ENCODE measurements at places on chromosomes 11 and 22.

DNA sequence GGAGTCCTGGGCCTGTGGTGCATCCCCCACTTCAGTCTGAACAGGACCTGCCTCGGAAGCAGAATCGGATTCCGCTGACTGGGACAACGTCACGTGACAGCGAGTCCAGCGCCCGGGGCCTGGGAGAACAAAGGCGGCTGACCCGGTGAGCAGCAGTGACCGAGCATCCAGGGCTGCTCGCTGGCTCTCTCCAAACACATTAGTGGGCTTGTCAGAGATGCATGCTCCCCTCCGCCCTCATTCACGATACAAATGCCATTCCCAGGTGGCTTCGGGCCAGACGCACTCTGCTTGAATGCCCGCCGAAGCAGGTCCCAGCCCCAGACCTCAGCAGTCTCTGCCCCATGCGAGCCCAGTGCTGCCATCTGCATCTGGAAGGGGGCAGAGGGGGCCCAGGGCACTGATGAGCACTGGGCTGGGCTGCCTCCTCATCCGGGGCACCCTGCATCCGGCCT, 91.0 kb downstream of the WNT7B start:
- DNase-seq, result no peak

DNA sequence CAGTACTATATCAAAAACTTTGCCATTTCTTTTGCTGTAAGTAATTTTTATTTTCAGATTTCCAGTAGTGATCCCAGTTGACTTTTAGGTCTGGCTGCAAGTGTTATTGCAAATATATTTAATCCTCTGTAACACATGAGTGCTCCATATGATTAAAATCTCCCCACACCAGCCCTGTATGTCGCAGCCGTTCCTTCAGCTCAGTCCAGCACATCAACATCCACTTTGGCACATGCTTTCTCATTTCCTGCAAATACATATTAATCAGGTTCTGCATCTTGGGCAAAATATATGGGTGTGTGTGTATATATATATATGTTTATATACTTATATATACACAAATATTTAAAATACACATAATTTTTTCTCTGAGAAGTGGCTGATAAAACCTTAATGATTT, 919.5 kb downstream of the JRKL start:
- DNase-seq, result no peak

DNA sequence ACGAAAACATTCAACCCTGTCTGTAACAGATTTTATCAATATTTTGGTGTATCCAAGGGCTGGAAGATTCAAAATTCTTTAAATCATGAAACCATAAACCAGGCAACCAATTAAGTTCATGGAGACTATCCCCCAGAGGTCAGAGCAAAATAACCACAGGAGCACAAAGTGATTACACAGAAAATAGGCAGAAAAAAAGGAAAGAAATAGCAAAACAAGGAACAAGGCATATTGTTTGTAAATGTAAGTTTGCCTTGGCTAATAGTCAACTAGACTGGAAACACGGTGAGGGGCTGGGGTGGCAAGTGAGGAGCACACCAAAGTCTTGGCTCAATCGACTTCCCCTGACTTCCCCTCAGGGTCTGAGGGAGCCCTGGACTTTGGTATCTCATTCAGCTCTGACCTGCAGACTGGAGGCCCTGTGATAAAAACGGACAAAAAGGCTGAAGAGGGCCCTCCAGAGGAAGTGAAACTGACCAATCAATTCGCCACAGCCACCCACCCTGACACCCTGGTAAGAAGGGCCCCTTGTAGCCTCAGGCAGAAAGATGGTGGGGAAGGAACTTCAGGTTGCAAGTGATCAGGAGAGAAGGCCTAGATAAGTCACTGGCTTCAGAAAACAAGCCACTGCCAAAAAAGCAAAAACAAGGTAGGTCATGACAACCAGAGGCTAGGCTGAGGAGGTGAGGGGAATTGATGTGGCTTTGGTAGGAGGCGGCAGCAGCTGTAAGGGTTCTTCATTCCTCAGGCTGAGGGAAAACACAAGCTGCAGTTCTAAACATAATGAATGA, 1.8 kb downstream of the SIK3 start:
- no peak for DNase-seq

- no peak for DNase-seq
Measured at GRCh38 chr22:37213941-37214730, 1.9 kb upstream of the SSTR3 start.

- DNase-seq, result no peak
Measured at GRCh38 chr11:47299078-47299477, 29.1 kb downstream of the MADD start.

- peak; percentile 61 for DNase-seq
Measured at GRCh38 chr22:45263463-45264269, 21.1 kb upstream of the UPK3A start.

- DNase-seq, result no peak
Measured at GRCh38 chr11:95148938-95149337, 59.3 kb downstream of the ENDOD1 start.

DNA sequence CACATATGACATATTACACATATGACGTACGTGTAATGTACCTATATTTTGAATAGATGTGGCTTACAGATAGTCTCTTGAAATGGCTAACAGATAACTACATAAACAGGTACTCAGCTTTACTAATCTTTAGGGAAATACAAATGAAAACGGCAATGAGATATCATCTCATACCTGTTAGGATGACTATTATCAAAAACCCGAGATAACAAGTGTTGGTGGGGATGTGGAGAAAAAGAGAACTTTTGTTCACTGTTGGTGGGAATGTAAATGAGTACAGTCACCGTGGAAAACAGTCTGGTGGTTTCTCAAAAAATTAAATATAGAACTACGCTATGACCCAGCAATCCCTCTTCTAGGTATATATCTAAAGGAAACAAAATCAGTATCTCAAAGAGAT, 247.6 kb downstream of the ETS1 start:
- no peak for DNase-seq

DNA sequence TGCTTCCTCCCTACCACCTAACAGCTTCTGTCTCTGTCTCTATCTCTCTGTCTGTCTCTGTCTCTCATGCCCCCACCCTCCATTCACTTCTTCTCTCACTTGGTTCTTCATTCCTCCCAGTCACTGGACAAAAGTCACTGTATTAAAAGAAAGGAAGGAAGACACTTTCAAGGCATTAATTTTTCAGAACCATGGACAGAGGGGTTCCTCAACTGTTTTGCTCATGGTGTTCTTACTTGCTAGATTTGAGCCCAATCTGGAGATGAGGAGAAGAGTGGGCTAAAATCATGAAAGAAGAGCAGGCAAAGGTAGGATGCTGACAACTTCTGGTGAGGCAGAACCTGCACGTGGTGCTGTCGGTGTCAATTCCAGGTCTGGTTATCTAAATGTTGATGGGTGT, 116.7 kb upstream of the LARGE1 start:
- no peak for DNase-seq
